ENCODE measurements at places on chromosomes 2 and 18.

DNA sequence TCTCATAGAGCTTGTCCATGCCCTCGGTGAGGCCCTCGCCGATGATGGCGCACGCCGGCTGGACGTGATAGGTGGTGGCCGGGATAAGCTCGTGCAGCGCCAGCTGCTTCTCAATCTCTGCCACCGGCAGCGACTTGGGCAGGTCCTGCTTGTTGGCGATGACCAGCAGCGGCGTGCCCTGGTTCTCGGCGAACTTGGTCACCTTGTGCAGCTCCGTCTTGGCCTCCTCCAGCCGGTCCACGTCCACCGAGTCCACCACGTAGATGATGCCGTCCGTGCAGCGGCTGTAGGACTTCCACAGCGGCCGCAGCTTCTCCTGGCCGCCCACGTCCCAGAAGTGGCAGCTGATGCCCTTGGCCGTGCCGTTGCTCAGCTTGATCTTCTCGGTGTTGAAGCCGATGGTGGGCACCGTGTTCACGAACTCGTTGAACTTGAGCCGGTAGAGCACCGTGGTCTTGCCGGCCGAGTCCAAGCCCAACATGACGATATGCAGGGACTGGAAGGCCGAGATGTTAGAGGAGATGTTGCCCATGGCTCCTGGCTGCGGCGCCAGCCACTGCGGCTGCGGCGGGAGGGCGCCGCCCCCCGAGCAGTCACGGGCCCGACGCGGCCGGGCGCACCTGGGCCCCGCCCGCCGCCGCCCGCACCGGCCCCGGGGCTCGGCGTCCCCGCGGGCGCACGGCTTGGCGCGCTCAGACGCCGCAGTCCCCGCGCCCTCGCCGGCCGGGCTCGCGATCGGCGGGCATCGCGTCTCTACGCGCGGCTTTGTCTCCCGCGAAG, 636 bp downstream of the ARL4C start:
- DNase-seq: no peak

DNA sequence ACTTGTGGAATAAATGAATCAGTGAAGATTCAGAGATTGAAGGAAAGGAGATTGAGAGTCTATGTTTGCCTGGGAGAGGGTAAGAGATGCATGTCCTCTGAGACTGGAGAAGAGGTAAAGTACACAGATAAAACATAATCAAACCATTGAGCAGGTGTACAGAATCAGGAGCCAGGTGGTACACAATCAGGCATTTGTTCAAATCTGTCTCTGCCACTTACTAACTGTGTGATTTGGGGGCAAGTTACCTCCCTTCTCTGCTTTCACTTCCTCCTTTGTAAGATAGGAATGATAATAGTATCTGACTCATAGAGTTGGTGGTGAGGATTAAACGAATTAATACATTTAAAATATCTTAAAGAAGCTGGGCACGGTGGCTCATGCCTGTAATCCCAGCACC, 94.0 kb downstream of the CDK15 start:
- DNase-seq: no peak

- DNase-seq: no peak
These were observed 54.6 kb upstream of the COBLL1 start for GRCh38 chr2:164896226-164896625.

GRCh38 chr18:58576638-58577251, 52.1 kb downstream of the ALPK2 start:
- DNase-seq: no peak

- no peak for DNase-seq
These were observed 187.8 kb upstream of the MEX3C start for GRCh38 chr18:51385270-51385669.

DNA sequence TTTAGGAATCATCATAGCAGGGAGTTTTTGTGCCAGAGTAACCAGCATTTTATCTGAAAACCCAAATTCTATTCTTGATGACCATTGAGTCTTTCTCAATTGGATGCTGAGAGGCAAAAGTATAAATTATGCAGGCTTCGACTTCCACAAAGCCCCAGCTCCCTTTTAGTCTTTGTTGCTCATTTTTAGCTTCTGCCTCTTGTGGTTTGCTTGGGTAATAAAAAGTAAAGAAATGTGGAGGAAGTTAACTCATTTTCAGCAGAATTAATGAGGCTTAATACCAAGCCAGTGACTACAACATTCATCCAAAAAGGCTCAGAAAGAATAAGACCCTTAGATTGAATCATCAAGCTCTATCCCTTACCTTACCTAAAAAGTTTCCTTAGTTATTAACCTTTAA, 18.6 kb downstream of the ERMN start:
- DNase-seq: no peak

GRCh38 chr2:96164459-96165184, 19.4 kb upstream of the DUSP2 start:
- DNase-seq: no peak

GRCh38 chr2:1854729-1855547, 110.6 kb upstream of the PXDN start:
- no peak for DNase-seq

- no peak for DNase-seq
These were observed 45.2 kb downstream of the USP34 start for GRCh38 chr2:61425605-61426155.

- DNase-seq: no peak
These were observed 104.4 kb downstream of the INHBB start for GRCh38 chr2:120450196-120450820.
